Ureter (tissue), 1 donor: ENCODE measurements at places on chromosomes 7 and 10.

DNA sequence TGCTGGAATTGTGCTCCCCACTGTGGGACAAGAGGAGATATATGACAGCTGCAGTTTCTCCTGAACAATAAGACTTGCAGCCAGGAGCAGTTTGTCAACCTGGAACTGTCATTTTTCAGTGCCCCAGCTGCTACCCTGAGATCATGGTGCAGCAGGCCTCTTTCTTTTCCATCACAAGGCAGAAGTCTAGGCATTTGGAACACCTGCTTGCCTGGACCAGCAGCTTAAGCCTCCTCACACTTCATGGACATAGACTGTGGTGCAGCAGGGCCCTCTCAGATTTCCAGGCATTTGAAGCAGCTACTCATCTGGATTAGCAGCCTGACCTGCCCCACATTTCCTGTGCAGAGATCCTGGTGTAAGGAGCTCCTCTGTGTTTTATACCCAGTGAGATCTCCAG lies 450.7 kb upstream of the TEX47 start:
- no peak for DNase-seq

GRCh38 chr10:125222515-125223308 lies 62.3 kb upstream of the CTBP2 start:
- DNase-seq: no peak

- no peak for DNase-seq
These were observed 15.1 kb downstream of the ADAM12 start for GRCh38 chr10:126373147-126373546.

GRCh38 chr10:84822931-84823630 lies 494.7 kb downstream of the CCSER2 start:
- no peak for DNase-seq

DNA sequence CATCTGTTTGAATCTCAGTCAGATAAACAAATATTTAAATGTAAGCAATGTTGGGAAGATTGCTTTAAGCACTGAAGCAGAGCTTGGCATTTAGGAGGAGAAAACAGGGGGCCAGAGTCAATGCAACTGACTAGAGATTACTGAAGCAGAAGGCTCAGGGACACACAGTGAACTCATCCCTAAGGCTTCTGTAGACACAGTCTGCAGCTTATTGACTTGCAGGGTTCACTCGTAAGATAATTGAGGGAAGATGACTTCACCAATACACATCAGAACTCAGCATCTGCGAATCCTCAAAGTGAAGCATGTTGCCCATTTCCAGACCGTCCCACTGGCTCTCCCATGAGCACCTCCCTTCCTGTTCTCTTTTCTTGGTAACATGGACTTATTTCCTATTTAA lies 363.4 kb upstream of the PFKP start:
- DNase-seq: no peak

GRCh38 chr7:53238021-53238605 lies 202.7 kb downstream of the POM121L12 start:
- no peak for DNase-seq

GRCh38 chr10:44733501-44734488 lies 177.3 kb upstream of the TMEM72 start:
- no peak for DNase-seq

- no peak for DNase-seq
These were observed 200.6 kb upstream of the COBL start for GRCh38 chr7:51517187-51517586.

DNA sequence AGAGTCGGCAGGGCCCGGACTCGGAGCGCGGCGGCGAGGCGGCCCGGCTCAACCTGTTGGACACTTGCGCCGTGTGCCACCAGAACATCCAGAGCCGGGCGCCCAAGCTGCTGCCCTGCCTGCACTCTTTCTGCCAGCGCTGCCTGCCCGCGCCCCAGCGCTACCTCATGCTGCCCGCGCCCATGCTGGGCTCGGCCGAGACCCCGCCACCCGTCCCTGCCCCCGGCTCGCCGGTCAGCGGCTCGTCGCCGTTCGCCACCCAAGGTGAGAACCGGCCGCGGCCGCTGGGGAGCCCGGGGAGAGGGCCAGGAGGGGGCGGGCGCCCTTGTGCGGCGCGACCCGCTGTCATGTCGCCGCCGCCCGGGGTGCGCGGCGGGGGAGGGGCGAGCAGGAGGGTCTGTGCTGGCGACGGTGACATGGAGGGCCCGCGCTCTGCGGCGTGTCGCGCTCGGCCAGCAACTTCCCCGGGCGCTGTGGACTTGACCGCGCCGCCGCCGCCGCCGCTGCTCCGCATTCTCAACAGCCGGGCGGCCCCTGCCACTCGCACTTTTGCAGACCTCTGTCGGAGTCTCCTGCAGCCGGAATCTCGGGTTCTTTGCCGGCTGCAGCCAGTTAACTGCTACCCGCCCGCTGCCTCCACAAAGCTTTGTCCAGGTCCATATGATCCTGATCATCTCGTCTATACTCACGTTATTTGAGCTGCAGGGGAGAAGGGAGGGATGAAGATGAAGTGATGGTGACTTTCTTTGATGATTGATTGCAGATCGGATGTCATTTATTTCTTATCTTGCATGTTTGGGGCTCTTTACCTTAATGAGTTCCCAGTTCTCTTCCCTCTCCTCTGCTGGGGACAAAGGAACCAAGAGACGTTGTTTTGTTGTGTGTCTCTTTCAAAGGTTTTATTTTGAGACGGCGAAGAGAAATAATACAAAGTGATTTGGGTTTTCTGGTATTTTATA lies 869 bp downstream of the TRIM24 start:
- peak; percentile 49 for DNase-seq

DNA sequence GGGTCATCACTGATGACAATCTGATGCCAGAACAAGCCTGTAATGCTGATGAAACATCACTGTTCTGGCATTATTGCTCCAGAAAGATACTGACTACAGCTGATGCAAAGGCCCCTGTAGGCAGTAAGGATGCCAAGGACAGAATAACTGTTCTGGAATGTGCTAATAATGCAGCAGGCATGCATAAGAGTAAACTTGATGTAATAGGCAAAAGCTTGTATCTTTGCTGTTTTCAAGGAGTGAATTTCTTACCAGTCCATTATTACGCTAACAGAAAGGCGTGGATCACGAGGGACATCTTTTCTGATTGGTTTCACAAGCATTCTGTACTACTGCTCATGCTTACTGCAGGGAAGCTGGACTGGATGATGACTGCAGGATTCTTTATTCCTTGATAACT lies 18.7 kb downstream of the LCOR start:
- no peak for DNase-seq

GRCh38 chr7:134394056-134394455 lies 64.8 kb downstream of the AKR1B1 start:
- no peak for DNase-seq

GRCh38 chr10:131173484-131174210 lies 137.9 kb downstream of the TCERG1L start:
- DNase-seq: peak; percentile 38

DNA sequence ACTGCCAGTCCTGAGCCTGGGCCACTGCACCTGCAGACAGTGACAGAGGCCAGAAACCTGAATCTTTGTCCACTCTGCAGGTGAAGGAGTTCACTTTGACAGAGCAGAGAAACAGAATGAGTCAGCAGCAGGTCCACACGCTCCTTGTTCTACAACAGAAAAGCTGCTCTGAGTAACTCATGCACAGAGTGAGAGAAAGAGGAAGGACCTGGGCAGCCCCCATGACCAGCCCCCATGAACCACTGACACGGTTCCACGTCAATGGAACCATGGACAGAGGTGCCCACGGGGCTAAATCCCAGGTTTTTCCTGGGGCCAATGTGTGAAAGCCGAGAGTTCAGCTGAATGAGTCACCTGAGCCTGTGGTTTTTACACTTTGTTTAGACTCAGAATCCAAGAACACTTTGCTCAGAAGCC lies 40.8 kb upstream of the CTBP2 start:
- no peak for DNase-seq

DNA sequence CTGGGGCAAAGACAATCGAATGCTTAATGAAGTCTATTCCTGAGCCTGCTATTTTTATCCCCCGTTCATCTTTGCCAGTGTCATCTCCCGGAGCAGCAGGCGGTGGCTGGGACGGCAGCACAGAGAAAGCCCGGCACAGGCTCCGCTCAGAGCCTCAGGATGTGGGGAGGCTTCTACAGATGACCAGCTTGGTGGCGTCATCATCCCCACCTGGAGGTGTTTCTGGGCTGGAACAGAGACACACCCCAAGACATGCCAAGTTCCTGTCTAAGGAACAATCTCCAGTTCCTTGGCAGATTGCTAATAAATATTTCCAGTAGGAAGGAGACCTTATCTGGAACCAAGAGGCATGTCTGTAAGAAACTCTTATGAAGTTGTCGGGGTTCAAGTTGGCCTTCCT lies 552.4 kb upstream of the MGMT start:
- no peak for DNase-seq

- DNase-seq: no peak
These were observed 24.5 kb downstream of the FRMD4A start for GRCh38 chr10:14306190-14306589.

- DNase-seq: no peak
These were observed 5.2 kb upstream of the MUC3A start for GRCh38 chr7:100944138-100944537.

DNA sequence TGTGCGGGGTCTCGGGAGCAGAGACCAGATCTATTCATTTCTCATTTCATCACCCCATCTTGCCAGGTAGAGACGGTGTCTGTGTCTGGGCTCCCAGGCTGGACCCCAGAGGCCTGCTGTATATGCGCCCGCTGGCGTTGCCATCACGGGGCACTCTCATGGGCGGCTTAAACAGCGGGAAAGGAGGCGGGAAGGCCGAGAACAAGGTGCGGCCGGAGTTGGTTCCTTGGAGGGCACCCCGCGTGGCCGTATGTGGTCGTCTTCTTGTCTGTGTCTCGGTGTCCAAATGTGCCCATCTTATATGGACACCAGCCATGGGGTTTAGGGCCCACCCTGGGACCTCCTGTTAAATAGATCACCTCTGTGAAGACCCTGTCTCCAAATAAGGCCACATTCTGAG lies 2.1 kb upstream of the CFAP46 start:
- no peak for DNase-seq

DNA sequence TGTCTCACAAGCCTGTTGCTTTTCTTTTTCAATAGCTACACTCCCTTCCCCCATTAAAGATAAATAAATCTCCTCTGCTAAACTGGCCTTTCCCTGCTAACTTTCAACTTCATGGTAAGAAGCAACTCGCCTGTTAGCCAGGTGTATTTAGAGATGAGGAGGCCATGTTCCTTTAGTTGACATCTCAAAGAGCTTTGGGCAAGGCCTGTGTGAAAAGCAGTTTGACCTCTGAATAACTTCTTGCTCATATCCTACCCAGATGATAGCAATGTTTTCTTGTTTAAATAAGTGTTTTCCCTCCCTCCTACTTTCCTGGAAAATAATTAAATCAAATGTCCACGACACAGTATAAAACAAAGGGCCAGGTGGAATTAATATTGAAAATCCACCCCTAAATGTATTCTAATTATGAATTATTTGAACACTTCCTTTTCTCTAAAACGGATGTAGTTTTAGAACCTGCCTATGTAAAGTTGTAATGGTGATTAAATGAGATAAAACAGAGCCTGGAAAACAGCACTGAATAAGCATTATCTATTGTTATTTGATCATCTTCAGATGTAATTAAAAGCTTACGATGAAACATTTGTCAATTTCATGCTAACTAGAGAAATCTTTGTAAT lies 78.5 kb downstream of the HGF start:
- DNase-seq: no peak

DNA sequence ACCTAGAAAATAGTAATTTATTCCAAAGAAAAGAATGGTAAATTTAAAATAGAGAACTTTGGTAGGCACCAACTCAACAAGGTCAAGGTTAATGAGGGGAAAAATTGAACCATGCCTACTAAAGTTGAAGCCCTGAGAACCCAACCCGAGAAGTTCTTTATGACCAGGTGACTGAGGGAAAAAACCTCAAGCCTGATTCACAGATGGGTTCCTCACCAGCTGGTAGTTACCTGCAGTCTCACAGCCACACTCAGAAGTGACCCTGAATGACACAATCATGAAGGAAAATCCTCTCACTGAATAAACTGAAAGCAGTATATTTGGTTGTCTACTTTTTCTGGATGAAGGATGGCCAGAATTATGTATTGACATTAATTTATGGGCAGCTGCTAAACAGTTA lies 7.0 kb downstream of the C10orf67 start:
- DNase-seq: no peak

DNA sequence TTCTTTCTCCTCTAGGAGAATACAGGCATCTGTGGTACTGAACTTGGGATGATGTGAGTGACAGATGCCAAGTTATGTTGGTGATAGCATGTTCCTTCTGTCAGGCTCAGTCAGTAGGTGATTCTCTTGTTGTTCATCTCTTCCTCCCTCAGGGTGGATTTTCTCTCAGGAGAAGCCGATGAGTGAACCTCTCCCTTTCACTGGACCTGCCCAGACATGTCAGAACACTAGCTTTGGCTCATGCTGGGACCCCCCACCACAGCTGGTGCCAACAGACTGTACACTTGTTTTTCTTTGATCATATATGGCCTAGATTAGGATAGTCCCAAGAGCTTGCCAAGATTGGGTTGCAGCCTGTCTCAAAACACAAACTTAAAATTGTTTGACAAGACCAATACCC lies 129.4 kb downstream of the BMPER start:
- no peak for DNase-seq

DNA sequence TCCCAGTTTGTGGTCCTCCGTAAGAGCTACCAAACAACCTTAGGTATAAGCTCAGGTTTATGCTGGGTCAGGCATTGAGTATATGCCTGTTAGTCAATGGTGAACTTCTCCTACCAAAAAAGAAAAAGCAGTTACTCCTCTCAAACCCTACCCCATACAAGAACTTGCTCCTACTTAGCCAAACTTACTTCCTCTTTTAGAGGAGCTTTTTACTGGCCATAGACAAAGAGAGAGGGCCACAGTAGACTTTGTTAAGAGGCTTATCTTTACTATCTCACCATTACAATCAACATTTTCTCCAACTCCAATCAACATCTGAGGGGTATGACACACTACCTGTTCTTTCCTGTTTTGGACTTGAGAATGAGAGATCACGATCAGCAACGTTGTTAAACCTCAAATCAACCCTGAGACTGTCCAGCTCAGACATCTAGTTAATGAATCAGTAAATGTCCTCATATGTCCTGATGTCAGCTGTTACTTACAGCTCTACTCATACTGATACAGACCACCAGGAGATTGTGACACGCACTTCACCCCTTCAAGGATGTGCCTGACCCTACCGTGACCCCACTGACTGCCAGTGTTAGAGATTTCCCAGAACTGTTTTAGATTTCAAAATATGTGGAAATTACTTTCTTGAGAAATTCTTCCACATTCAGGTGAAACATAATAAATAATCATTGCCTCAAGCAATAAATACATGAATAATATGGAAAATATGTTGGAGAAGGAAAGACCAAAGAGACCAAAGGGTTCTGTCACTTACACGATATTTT lies 18.4 kb upstream of the CCDC71L start:
- no peak for DNase-seq

- no peak for DNase-seq
These were observed 34.9 kb upstream of the KIAA1217 start for GRCh38 chr10:24174014-24174413.
